ENCODE measurements at places on chromosomes 1 and 21. TPM values are rescaled to one million over a fixed set of nuclear protein-coding genes. Genes with fewer than 3 reads are reported as not detected.
A peak's percentile ranks its signal among the peaks of the same experiment; 100 is the strongest.

The AUNIP gene
- 0.33 TPM for total RNA-seq

The LDLRAD1 gene
- not detected for total RNA-seq

The PLEKHO1 gene
- 27.5 TPM for total RNA-seq

- H3K36me3 ChIP-seq = no peaks in the 10 kb centered on the region
- peak overlapping the region; percentile 27 for H3K27ac ChIP-seq
- no peak overlapping the region for H3K4me3 ChIP-seq
- peaks cover 5% of the 10 kb centered on the region for H3K4me1 ChIP-seq
- H3K27me3 ChIP-seq = no peaks in the 10 kb centered on the region
Observed at GRCh38 chr1:232179896-232180778, 449.8 kb downstream of the SIPA1L2 start.

DNA sequence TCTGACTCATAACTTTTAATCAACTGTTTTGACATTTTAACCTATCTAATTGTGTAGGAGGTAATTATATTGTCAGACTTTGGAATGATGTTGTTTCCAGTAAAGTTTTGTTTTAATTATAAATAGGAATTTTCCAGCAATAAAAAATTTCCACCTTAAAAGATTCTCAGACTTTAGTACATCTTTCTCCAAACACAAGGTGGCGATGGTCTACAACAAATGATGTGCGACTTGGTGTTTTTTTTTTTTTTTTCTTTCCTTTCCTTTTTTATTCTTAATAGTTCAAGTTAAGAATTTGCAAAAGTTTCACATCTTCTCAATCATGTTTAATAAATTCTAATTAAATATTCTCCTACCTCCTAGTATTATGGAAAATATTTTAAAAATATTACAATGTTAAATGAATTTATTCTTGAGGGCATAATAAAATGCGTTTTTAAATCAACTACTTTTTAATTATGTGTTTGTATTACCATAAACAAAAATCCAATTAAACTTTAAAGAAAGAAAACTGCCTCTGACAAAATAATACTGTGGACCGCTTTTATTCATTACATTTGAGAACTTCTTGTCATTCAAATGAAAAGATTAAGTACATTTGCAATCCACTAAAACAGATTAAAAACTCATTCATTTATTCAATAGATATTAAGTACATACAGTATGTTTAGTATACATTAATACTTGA lies 4.4 kb upstream of the ADAMTS1 start:
- DNase-seq = no peak
- no peaks in the 10 kb centered on the region for H3K36me3 ChIP-seq
- no peaks in the 10 kb centered on the region for H3K4me1 ChIP-seq
- no peak overlapping the region for H3K4me3 ChIP-seq
- no peak overlapping the region for H3K27ac ChIP-seq

GRCh38 chr21:25402134-25402961 lies 204.9 kb downstream of the MRPL39 start:
- H3K36me3 ChIP-seq = no peaks in the 10 kb centered on the region
- H3K27ac ChIP-seq = no peak overlapping the region
- H3K4me1 ChIP-seq = no peaks in the 10 kb centered on the region
- H3K4me3 ChIP-seq = no peak overlapping the region

- H3K4me3 ChIP-seq = no peak overlapping the region
- H3K36me3 ChIP-seq = no peaks in the 10 kb centered on the region
- no peak for DNase-seq
- peaks cover 66% of the 10 kb centered on the region for H3K27me3 ChIP-seq
- H3K4me1 ChIP-seq = no peaks in the 10 kb centered on the region
Observed at GRCh38 chr1:29944253-29944905, 708.1 kb downstream of the PTPRU start.

GRCh38 chr1:87864676-87865075 lies 536.0 kb downstream of the LMO4 start:
- no peak overlapping the region for H3K27ac ChIP-seq
- H3K27me3 ChIP-seq = no peaks in the 10 kb centered on the region
- no peaks in the 10 kb centered on the region for H3K4me1 ChIP-seq
- no peak for DNase-seq
- no peak overlapping the region for H3K4me3 ChIP-seq

DNA sequence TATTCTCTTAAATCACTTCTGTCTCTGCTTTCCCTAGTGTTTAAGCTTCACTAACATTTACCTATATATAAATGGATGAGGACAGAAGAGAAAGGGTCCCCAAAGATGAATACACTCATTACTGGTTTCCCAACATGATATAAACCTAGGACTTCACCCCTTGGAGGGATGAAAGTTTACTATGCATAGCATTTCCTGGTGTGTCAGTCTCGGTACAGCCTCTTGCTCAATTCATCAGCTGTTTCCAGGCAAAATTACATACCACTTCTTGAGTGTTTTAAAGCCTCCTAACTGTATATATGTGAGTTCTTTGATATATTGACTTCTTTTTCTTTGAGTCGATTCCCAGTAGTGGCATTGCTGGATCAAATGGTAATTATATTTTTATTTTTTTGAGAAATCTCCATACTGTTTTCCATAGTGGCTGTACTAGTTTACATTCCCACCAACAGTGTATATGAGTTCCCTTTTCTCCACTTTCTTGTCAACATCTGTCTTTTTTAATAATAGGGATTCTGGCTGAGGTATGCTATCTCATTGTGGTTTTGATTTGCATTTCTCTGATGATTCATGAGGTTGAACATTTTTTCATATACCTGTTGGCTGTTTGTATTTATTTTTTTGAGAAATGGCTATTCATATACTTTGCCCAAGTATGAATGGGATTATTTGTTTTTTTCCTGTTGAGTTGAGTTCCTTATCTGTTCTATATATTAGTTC lies 259.3 kb upstream of the CACYBP start:
- no peaks in the 10 kb centered on the region for H3K4me1 ChIP-seq
- H3K27ac ChIP-seq = no peak overlapping the region

GRCh38 chr1:50261951-50262350 lies 153.2 kb downstream of the ELAVL4 start:
- no peaks in the 10 kb centered on the region for H3K27me3 ChIP-seq
- H3K4me3 ChIP-seq = no peak overlapping the region
- no peak overlapping the region for H3K27ac ChIP-seq
- H3K36me3 ChIP-seq = no peaks in the 10 kb centered on the region

DNA sequence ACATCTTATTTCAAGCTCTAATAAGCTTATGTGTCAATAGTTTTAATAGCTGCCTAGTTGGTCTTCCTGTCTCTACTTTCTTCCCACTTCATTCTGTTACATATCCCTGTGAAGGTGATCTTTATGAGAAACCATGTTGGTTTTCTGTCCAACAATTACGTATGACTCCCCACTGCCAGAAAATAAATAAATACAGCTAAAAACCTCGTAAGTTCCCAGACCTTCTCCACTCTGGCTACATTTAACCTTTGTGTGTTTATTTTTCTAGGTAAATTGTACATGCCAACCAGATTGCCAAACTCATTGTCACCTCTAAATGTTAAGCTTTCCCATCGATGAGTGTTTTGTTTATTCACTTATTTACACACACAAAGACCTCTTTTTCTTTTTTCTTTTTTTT lies 147.2 kb downstream of the CRB1 start:
- no peak overlapping the region for H3K27ac ChIP-seq
- H3K36me3 ChIP-seq = no peaks in the 10 kb centered on the region
- H3K27me3 ChIP-seq = no peaks in the 10 kb centered on the region

Data from breast epithelium (tissue), 4 donors.